ENCODE measurements at places on chromosomes 11 and 22.
A peak's percentile ranks its signal among the peaks of the same experiment; 100 is the strongest.

DNA sequence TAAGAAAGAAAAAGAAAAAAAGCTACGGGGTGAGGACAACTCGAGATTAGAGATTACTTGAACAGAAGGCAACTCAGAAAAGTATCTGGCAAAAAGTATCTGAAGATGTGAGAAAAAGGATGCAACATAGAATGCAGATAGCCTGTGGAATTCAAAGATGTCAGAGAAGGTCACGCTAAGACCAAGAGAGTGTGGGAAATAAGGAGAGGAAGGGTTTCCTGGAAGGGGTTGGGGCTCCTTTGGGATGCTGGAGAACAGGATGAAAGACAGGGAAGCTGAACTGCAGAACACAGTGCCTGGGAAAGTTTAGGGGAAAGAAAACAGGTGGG is 1.2 kb downstream of the GUCY1A2 start:
- DNase-seq: no peak

- DNase-seq: no peak
Observed at GRCh38 chr11:17845431-17845881, 110.9 kb downstream of the KCNC1 start.

DNA sequence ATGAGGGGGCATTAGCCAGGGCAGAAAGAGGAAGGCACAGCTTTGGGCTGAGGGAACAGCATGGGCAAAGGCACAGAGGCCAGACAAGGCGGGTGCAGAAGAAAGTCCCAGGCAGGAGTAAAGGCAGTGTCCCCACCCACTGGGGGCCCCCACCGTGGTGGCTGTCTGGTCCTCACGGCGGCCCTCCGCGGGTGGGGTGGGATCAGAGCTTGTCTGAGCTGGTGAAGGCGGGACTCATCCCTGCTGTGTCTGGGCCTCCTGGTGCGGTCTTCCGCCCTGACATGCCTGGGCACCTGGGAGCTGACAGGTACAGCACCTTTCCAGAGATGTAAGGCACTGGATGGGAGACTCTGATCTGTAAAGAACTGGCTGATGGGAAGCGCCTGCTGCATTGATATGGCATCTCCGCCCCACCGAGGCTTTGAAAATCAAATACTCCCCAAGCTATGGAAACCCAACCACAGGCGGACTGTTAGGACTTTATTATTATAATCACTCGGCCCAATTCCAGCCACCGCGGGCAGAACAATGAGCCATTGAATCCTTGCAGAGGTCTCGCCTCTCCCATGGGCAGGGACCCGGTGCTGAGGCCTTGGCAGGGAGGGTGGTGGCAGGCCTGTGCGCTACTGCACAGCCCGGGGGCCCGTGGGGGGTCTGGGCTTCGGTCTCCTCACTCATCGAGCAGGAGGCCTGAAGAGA is 14.2 kb upstream of the GNB1L start:
- DNase-seq: peak; percentile 11

GRCh38 chr11:66727282-66728037 is 1.6 kb downstream of the SPTBN2 start:
- DNase-seq: no peak

GRCh38 chr11:109085708-109086373 is 336.1 kb upstream of the C11orf87 start:
- DNase-seq: no peak

DNA sequence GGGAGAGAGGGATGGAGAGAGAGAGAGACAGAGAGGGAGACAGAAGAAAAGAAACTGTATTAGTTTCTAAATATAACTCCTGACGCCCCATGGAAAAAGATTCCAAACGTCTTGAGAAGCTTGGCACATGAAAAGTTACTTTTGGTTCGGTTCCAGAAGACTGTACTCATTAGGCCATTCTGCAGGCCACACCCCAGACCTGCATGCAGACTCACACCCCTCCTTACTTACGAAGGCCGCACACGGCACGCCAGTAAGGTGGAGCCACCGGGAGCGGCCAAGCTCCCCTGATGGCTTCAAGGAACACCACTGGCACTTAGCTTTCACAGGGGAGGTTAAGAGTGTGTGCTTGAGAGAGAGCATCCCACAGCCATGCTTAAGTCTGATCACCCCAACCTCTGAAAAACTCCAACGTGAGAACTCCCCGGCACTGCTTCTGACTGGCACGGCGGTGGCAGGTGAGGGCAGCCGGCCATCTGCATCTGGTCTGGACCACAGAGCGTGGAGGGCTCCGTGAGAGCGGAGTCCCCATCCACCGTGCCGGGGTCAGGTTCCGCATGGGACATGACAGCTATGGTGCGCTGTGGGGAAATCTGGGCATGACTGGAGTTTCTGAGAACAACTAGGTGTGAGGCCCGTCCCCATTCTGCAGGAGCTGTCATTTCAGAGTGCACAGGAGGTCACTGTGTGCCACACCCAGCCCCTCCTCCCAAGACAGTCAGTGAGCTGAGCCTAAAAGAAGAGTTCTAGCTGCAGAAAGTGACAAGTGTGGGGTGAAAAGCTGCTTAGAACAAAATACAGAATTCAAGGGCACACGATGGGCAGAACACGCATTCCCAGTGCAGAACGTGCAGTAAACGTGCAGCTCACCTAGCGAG is 62.4 kb downstream of the MYH9 start:
- peak; percentile 86 for DNase-seq

DNA sequence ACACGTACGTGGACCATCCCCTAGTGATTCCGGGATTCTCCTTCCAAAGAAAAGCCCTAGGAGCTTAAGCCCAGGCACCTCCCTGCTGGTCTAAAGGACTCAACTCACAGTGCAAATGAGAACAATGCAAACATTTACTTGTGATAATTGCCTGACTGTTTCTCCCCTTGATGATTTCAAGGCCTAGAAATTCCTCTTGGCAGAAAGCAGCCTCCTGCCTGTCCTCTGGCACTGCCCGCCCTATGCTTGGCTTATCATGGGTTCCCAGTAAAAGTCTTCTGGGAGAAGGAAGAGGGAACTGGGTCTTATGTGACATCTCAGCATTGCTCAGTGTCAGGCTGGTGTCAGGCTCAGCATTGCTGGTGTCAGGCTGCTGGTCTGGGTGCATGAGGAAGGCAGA is 351.8 kb downstream of the SHANK2 start:
- no peak for DNase-seq

- DNase-seq: no peak
Observed at GRCh38 chr22:19182472-19183157, 4.1 kb upstream of the SLC25A1 start.

DNA sequence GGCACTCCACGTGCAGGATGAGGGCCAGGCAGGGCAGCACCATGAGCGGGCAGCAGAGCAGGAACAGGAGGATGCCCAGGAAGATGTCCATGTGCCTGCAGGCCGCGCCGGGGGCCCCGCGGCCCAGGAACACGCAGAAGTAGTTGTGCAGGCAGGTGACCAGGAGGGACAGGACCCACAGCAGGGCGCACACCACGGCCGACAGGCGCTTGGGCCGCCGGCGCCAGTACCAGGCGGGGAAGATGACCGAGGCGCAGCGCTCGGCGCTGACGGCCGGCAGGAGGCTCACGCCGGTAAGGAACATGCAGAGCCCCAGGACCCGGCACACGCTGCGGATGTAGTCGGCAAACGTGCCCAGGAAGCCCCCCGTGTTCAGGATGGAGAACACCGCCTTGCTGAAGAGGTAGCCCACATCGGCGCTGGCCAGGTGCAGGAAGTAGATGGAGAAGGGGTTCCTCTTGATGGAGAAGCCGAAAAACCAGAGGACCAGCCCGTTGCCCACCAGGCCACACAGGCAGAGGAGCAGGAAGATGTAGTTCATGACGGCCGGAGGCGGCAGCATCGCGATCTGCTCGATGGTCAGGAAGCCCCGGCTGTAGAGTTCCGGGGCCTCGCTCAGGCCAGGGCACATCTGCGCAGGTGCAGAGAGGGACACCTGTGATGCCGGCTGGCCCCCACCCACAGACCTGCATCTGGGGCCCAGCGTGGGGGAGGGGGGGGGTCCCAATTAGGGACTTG is 7.2 kb downstream of the MRGPRF start:
- DNase-seq: peak; percentile 23

- DNase-seq: peak; percentile 29
Observed at GRCh38 chr11:12157241-12157661, 46.9 kb downstream of the MICAL2 start.

GRCh38 chr11:34540870-34541269 is 27.3 kb upstream of the ELF5 start:
- DNase-seq: no peak

- DNase-seq: peak; percentile 49
Observed at GRCh38 chr22:31944700-31945442, 536 bp downstream of the YWHAH start.

- DNase-seq: peak; percentile 74
Observed at GRCh38 chr22:23178512-23179254, 1.6 kb upstream of the BCR start.

- no peak for DNase-seq
Observed at GRCh38 chr22:48889209-48889830, 938.4 kb downstream of the BRD1 start.

GRCh38 chr22:32839831-32840584 is 38.5 kb downstream of the TIMP3 start:
- peak; percentile 81 for DNase-seq

DNA sequence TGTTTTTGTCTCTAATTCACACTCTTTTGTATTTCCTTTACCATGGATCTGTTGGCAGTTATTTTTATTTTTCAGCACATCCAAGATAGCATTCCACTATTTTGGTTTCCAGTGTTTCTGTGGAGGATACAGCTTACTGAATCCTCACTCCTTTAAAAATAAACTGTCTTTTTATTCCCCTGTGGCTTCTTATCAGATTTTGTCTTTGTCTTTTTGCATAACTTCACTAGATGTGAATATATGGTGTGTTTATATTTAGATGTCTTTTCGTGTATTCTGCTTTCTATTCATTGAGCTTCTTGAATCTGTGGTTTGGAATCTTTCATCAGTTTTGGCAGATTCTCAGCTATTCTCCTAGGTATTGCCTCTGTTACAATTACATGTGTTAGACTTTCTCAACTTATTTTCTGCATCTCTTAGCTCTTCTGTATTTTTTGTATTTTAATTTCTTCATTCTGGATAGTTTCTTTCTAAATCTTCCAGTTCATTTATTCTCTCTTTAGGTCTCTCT is 7.4 kb upstream of the ATXN10 start:
- DNase-seq: no peak

- no peak for DNase-seq
Observed at GRCh38 chr11:78788533-78788932, 213.9 kb upstream of the NARS2 start.
